Activated T-helper 1 cell treated with anti-CD3 and anti-CD28 coated beads, Interleukin-12 subunit alpha, Interleukin-12 subunit beta, Interleukin-2, Interleukin-4 antibody, amounts not matched to agents 30 ng/mL and 10 ng/mL and 1 ng/mL, durations not matched to agents 14 hours and 24 hours and 36 hours (primary cell): ENCODE measurements at places on chromosomes 6 and 20.

- DNase-seq: no peak
These were observed 41.6 kb upstream of the TMEM244 start for GRCh38 chr6:129902681-129903080.

- no peak for DNase-seq
These were observed 550 bp downstream of the PLAGL2 start for GRCh38 chr20:32206760-32207625.

DNA sequence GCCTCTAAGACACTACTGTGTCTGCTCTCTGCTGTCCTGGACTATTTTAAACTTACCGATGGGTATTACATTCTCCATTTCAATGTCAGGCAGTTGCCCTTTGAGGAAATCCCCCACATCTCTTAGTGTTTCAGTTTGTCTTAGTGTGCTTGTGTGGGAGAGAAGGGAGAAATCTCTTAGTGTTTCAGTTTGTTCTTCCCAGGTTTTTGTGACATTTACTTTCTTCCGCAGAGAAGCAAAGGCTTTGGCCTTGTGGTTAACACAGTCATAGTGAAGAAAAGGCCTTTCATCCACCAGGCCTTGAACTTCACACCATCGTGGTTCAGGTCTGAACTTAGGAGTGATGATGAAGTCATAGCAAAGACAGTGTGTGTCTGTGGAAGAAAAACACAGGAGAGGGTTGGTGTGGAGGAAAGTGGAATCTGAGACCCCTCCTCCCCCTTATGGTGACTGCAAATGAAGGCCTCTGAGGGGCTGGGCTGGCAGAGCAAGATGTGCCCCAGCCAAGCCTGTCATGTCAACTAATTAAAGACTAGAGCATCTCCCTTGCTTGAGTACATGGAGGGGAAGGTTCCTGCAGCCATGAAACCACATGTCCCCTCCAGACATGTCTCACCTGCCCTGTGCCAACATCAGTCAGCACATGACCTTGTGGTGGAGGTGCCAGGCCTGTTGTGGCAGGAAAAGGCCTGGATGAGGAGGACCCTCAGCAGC is 23.9 kb downstream of the RAET1L start:
- DNase-seq: peak; percentile 38

GRCh38 chr6:23589811-23590210 is 536.2 kb upstream of the NRSN1 start:
- no peak for DNase-seq

DNA sequence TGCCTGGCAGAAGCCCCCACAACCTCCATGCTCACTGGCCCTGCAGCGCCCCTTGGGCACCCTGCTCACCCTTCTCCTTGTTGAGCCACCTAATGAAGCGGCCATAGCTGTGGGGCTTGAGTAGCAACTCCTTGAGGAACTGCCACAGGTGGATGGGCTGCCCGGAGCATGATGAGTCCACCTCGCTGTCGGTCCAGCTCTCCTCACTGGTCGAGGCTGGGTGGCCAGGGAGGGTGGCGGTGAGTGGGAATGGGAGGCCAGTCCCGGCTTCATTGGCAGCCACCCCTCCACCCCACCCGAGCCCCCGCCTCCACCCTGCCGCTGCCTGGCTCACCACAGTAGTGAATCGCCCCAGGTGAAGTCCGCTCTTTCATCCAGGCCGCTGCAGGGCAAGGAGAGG is 16.9 kb downstream of the SPDEF start:
- DNase-seq: no peak

- no peak for DNase-seq
These were observed 194.7 kb upstream of the RSPO3 start for GRCh38 chr6:126923807-126924206.

DNA sequence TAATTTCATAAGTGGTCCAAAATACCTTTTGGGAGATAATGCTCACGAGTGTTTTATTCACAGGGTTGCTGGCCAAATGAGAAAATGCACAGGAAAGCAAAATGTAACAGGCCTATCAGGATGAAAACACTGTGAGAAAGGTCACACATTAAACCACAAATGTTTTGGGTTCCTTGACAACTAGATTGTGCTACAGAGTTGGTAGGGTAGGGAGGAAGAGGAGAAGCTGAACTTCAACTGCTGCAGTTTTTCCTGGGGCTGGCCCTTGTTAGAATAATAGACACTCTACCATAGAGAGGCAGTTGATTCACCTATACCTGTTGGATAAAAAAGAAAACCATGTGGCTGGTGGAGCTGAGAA is 28.1 kb upstream of the PAQR8 start:
- no peak for DNase-seq

- no peak for DNase-seq
These were observed 542 bp downstream of the TUBE1 start for GRCh38 chr6:112086744-112087135.

- DNase-seq: peak; percentile 18
These were observed 2.1 kb downstream of the CTSZ start for GRCh38 chr20:59004763-59005522.

DNA sequence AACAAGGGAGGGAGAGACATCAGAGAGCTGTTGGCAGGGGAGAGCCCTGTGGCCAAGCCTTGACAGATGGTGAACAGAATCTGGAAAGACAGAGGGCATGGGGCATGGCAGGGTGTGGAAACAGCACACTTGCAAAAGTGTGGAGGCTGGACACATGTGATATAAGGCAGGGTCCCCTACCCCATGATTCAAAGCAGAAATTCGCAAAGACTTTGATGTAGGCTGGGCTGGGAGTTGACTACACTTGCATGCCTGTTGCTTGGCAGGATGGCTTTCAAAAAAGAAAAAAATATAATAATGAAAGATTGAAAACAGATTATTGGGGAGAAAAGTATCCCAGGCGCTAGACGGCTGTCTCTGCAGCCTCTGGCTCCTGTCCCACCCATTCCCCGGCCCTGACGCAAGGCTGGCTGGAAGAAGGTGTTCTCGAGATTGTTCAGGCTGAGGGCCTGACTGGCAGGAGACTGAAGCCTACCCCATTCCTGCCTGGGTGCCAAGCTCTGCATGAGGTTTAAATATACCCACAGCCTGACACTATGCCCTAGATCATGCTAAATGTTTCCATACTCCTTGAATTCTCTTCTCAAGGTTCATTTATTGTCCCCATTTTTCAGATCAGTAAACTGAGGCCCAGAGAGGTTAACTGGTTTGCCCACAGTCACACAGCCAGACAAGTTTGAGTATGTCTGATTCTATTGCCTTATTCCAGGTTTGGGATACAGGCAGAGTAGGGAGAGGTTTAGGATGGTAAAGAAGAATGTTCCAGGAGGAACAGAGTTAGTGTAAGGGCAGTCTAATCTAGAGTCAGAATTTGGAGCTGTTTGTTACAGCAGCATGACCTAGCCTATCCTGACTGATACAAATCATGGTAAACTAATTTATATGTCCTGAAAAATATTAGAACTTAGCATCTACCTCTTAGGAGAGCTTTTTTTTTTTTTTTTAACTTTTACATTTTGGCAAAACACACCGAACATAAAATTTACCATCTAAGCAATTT is 23.4 kb upstream of the CCN5 start:
- DNase-seq: no peak

- no peak for DNase-seq
These were observed 32.1 kb upstream of the BMP6 start for GRCh38 chr6:7693827-7694226.

- no peak for DNase-seq
These were observed 958.8 kb downstream of the TFAP2A start for GRCh38 chr6:9455864-9456658.

- DNase-seq: no peak
These were observed 179.9 kb upstream of the RUNX2 start for GRCh38 chr6:45148278-45148677.

DNA sequence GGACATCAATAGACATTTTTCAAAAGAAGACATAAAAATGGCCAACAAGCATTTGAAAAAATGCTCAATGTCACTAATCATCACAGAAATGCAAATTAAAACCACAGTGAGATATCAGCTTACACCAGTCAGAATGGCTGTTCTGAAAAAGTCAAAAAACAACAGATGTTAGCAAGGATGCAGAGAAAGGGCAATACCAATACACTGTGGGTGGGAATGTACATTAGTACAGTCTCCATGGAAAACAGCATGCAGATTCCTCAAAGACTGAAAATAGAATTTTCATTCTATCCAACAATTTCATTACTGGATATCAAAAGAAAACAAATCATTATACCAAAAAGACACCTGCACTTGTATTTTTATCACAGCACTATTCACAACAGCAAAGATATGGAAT is 85.3 kb downstream of the DCDC2 start:
- DNase-seq: no peak

- DNase-seq: no peak
These were observed 423.7 kb upstream of the MARCKS start for GRCh38 chr6:113433335-113433991.

DNA sequence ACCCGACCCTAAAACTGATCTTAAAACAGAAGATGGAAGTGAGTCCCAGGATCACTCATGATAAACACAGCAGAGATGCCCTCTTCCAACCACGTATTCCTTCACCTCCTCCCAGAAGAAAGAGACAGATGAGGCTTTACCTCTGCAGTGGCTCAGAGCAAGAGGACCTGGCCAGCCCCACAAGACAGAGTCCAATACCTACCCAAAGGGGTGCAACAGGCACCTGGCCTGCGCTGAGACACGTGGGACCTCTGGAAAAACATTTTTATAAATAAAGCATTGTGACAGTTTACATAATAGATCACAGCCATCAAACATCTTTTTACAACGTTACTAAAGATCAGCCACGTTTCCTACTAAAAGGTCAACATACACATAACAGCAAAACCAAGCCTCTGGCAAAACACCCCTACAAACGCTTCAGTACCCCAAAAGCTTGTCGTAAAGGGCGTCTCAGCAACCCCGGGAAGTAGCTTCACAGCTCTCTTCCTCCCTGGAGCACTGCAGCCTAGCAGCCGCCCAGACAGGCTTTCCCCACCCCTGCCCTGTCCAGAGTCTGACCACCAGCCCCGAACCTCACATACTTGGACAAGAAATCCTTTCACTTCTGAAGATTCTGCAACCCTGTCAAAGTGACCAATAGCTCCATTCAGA is 2.9 kb downstream of the TAF4 start:
- DNase-seq: no peak

DNA sequence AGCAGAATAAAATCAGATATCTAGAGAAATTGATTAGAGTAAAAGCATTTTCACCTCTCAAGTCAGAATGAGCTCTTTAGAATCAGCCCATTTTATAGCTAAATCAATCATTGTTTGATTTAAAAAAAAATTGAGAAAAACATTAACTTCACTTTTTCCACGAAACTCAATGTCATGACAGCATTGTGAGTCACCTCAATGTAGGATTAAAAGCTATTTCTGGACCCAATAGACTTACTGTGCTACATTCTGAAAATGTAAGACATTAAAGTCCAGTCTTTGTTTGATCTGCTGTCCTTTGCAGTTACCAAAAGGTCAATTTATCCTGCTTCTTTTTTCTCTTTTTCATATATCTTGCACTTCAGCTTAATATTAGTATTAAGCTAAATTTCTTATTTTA is 519.4 kb upstream of the ZNF337 start:
- DNase-seq: no peak

DNA sequence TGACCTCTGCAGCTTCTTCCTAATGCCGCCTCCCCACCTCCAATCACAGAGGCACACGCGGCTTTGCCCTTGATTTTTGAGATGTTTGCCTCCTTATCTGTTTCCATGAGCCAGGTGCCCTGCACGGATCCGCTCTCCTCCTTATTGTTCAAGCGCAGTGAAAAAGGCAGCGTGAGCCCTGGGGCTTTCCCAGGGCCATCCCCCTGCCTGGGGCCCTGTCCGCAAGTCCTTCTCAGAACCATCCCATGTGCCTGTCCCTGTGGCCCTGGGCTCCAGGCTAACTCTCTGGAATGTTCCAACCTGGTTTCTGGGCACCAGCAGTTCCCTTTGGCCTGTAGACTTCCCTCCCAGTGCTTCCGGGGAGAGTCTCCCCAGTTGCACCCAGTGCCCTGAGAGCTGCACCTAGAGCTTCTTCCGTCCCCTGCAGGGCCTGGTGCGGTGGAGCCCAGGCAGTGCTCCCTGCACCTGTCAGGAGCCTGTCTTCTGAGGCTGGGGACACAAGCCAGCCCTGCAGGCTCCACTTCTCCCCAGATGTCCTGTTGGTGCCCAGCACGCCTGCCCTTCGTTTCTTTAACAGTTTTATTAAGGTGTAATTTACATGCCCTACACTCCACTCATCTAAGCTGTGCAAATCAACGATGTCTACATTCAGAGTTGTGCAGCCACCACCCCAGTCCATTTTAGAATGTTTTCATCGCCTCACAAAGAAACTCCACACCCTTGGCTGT is 330.3 kb downstream of the CDH4 start:
- DNase-seq: no peak

DNA sequence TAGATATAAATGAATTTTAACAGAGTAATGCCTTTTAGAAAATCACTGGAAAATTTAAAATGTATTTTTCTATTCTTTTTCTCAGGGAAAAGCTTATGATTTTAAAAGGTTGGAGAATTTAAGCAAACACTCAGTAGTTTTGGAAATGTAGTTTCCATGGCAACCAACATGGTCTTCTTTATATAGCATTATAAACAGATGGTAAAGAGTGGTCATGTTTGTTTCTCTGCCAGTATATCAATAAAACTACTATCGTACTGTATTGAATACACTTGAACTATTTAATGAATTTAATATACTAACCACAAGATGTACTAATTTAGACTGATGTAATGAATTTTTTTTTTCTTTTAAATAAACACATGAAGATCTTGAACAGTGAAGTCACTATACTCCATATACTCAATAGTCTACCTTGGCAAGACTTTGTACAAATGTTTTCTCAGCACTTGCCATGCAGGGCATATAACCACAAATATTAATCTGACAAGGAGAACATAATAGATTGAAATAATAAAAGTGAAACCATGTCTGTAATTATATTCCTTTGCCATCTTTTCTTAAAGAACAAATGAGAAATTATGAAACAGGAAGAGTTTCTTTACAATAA is 105.5 kb downstream of the PDSS2 start:
- DNase-seq: no peak

- no peak for DNase-seq
These were observed 77.2 kb downstream of the OR2B2 start for GRCh38 chr6:27834879-27835549.

DNA sequence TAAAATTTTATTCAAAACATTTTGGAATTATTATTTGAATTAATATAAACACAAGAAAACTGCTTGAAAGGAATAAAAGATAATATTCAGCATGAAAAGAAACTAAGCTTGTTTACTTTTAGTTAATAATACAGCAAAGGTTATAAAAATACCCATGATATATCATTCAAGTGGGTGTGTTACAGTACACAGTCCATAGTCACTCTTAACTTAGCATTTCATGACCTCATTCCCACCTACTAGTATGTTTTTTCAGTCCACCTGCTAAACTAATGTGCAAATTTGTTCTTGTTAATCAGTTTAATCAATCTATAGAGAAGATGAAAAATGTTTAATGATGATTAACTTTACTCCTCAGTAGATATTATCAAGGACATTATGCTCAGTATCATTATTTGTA is 841.4 kb upstream of the EPHA7 start:
- no peak for DNase-seq

DNA sequence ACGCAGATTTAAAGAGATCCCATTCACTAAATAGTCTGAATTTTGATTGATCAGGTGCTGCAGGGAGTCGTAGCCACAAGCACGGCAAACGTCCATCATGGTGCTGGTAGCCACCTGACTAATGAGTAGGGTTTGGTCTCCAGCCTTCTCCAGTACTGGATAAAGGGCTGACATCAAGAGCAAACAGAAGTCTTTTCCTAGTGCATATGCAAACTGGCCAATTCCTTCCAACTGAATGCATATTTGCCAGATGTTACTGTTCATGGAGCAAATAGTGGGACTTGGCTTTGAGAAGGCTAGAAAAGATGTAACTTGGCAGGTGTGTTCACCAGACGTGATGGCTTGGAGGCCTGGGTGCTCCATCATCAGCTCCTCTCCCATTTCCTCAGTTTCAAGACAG is 21.6 kb downstream of the TTI1 start:
- DNase-seq: no peak
